ENCODE measurements at places on chromosomes 2 and 18.

GRCh38 chr2:64062840-64063239 is 43.6 kb upstream of the VPS54 start:
- DNase-seq, result no peak

DNA sequence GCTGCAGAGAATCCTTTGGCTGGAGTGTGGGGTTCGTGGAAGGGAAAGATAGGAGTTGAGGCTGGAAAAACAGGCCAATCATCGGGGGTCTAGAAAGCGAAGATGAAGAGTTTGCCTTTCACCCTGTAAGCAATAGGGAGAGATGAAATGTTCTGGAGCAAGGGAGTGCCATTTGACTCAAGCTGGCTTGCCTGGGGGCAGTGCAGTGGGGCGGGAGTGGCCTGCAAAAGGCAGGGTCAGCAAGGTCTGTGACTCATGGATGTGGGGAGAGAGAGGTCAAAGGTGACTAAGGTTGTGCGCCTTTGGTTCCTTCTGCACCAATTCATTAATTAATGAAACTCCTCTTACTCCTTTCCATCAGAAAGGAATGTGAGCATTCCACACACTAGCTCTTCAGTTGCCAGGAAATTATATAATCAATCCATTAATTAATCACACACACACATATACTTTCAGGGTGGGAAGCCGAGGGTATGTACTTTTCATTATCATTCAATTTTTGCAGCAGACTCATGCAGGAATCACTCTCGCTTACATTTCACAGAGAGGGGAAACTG is 227.6 kb downstream of the MYCN start:
- DNase-seq, result no peak

- peak; percentile 52 for DNase-seq
These were observed 1.6 kb downstream of the CTIF start for GRCh38 chr18:48540251-48541025.

GRCh38 chr2:237581326-237581725 is 9.2 kb downstream of the RAB17 start:
- DNase-seq, result no peak

GRCh38 chr18:79524181-79525078 is 128.7 kb downstream of the NFATC1 start:
- no peak for DNase-seq

DNA sequence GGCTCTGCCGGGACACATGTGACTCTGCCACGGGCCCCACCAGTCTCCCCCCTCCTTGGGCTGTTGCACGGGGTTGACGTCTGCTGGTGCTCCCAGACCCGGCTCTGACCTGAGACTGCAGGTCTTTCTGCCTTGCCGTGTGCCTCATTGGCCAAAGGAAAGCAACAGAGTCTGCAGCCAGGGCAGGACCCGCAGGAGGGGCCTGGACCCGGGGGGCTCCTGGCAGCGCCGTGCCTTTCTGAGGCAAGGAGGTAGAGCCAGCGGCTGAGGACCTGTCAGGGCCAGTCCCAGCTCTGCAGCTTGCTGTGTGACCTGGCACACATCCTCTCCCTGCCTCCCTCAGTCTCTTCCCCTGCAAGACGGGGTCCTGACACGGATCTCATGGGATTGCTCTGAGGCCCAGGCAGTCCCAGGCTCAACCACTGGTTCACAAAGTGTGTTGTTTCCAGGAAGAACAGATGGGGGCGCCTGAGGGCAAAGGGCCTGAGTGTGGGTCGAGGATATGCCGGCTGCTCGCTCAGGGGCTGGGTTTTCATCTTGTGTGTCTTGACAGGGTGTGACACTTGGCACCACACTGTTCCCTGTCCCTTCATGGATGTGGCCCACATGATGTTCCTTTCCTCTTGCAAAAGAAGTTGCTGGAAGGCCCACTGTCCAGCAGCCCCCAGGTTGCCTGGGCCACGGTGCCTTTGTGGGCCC is 9.0 kb downstream of the CAPN10 start:
- DNase-seq, result peak; percentile 27

DNA sequence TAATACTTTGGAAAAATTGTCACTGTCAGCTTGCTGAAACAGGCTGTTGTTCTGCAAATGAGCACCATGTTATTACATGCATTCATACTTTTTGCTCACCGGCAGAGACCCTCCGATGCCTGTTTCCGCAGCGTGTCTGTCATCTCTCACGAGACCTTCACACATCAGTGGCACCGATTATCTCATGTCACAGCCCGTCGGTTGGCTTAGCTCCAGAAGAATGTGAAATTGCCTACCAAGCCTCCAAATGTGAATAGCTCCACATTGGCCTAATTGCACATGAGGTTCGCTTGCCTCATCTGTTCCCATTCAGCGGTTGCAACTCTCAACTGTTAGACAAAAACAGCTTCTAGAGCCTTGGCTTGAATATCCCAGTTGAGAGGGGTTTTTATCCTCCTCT is 233.0 kb downstream of the ACTR3 start:
- no peak for DNase-seq

DNA sequence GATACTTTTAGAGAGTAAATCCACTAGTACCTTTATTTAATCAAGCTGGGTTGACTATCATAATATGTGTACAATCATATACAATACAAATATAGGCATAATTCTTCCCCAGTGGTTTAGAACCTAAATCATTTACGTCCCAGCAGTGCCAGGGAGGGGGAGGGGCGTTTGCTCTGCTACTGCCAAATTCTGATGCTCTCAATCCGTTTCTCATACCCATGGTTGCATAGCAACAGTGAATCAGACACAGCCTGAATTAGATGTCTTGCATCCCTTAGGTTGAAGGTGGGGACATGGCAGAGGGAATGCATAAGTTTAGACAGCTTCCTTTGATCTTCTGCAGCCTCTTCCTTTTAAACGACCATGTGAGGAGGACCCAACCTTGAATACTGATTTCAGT is 135.4 kb downstream of the ABCA12 start:
- DNase-seq, result no peak

DNA sequence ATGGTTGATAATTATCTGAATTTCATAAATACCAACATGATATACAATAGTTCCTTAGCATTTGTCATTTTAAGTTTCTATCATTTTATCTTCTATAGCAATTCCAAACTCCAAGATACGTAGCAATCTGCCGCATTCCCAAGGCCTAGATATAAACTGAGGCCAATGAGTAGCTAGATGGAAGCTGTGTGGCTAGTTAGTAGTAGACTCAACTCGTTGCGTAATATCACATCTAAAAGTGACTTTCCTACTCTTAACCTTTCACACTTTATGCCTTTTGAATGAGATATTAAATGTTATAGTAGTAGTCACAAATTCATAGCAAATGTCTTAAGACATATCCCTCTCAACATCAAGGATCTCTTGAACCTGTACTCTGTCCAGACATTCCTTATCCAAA is 33.6 kb downstream of the WDSUB1 start:
- DNase-seq, result no peak

GRCh38 chr2:162938387-162938786 is 99.8 kb upstream of the KCNH7 start:
- DNase-seq, result no peak

DNA sequence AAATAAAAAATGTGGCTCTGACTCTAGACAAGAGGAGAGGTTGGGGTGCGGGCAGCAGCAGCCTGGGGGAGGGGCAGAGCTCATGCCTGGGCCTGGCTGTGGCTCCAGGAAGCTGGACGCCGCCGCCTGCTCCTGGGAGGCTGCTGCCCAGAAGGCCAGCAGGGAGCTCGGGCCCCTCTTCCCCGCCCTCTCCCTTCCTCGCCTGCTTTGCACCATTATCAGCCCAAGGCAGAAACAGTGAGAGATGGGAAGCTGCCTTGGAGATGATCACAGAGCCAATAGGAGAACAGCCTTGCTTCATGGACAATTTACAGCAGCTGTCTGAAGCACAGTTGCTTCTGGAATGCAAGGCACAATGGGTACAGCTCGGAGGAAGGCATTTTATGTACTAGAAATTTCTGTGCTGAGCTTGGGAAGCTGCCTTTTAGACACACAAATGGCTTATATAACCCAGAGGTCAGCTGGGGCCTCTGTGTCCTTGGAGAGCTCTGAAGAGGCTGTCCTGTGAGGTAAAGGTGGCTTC is 55.3 kb upstream of the AFF3 start:
- peak; percentile 58 for DNase-seq

GRCh38 chr2:166057370-166058164 is 70.3 kb downstream of the SCN1A start:
- no peak for DNase-seq

DNA sequence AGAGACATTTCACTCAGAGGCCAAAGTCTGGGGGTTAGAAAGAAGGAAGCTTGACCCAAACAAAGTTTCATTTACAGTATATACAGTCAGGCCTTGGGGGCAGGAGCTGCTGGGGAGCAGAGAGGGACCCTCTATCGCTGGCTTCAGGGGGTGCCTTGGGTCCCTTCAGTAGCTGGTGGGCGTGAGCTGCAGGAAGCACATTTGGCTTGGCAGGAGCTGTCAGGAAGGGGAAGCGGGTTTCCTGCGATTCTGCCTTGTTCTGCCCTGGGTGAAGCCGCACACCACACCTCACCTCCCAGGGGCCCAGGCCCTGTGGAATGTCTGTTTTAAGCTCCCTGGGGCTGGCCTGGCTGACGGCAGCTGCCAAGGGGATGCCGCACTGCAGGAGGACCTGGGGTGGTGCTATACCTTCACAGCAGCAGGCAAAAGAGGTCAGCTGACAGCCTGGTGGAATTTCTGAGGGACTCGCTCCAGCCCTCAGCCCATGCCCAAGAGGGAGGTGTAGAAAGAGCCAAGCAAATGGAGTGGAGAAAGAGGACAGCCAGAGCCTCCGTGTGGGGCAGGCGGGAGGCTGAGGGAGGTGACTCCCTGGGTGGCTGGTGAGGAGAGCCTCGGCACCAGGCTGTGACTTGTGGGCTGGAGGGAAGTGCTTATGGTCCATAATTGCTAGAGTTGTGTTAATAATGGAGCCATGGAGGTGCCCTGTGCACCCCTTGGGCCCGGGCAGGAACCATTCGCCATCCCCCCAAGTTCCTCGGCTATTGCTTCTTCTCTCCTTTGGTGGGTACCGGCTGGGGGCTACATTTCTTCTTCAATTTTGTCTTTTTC is 43.9 kb downstream of the PSD4 start:
- no peak for DNase-seq

- DNase-seq, result no peak
These were observed 30.9 kb downstream of the LPIN2 start for GRCh38 chr18:2982022-2982421.

GRCh38 chr2:166090346-166090745 is 37.5 kb downstream of the SCN1A start:
- DNase-seq, result no peak

DNA sequence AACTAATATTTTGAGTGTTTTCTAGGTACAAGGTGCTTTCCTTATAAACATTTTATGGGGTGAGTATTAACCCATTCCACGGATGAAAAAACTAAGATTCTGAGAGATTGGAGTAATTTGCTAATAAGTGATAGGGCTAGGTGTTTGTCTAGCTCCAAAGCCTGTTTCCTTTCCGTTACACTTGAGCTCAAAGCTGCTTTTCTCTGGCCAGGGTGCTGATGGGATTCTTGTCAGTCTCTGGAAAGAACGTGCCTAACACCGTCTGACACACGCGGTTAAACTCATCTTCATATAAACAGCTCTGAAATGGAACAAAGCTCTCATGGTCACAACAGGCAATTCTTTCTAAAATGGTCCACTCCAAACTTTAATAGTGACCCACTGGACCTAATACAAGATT is 2.0 kb upstream of the ANKRD29 start:
- no peak for DNase-seq

DNA sequence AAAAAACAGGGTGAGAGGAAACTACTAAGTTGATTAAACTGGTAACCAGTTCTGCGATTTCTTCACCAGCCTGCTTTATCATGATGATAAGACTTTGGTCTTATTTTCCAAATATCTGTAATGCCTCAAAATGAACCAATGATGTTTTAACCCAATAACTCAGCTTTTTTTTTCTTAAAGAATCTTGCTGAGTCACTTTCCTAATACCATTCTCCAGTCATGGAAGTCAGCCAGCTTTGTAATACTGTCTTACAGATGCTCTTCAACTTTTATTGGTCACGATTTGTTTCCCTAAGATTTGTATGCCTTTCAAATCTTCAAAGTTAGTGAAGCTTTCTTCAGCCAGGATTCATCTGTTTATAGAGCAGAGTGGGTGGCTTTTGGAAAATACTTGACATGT is 47.7 kb upstream of the SMIM21 start:
- no peak for DNase-seq

GRCh38 chr2:55986700-55987440 is 63.3 kb upstream of the EFEMP1 start:
- DNase-seq, result no peak

GRCh38 chr18:28455971-28456370 is 279.0 kb upstream of the CDH2 start:
- no peak for DNase-seq

DNA sequence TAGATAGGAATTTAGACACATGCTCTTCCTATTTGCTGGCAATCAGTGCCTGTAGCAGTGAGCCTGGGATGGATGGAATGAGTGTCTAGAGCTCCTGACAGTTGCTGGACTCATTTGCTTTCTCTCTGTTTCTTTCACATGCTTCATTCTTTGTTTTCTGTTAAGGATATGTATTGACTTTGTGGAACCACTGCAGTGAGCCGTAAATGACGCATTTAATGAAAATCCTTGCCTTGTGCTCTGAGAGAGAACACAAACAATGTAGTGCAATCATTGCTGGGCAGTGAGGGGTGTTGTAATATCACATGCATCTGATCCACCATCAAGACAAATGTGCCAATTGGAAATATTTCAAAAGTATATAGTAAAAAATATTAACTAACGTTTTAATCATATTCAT is 25.2 kb upstream of the CDH20 start:
- DNase-seq, result no peak

- DNase-seq, result no peak
These were observed 15.5 kb downstream of the CUL3 start for GRCh38 chr2:224569654-224570053.

DNA sequence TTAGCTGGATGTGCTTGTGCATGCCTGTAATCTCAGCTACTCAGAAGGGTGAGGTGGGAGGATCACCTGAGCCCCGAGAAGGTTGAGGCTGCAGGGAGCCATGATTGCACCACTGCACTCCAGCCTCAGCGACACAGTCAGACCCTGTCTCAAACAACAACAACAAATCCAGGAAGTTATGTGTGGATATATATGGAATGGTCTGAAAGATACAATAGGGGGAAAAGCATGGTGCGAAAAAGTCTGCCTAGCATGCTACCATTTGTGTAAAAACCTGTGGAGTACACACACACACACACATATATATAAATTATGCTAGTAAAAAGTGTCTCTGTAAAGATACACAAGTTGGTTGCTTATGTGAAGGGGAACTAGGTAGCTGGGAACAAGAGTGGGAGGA is 6.9 kb upstream of the HOXD1 start:
- DNase-seq, result no peak

DNA sequence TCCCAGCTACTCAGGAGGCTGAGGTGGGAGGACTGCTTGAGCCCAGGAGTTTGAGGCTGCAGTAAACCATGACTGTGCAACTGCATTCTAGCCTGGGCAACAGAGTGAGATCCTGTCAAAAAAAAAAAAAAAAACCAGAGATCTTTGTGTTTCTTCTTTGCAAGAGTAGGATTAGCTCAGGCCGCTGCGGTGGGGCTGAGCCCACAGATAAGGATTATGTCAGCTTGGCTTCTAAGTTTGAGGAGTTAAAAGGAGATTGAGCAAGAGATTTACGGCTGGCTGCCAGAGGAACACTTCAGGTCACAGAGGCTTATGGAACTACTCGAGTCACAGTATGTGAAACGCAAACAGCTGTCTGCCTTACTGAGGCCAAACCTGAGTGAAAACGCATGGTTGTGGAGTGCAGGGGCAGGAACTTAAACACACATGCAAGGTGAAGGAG is 146.7 kb upstream of the L3MBTL4 start:
- peak; percentile 30 for DNase-seq
